ENCODE measurements at places on chromosomes 7 and 10.

GRCh38 chr10:81838950-81839349 is 36.0 kb upstream of the NRG3 start:
- no peak for DNase-seq

DNA sequence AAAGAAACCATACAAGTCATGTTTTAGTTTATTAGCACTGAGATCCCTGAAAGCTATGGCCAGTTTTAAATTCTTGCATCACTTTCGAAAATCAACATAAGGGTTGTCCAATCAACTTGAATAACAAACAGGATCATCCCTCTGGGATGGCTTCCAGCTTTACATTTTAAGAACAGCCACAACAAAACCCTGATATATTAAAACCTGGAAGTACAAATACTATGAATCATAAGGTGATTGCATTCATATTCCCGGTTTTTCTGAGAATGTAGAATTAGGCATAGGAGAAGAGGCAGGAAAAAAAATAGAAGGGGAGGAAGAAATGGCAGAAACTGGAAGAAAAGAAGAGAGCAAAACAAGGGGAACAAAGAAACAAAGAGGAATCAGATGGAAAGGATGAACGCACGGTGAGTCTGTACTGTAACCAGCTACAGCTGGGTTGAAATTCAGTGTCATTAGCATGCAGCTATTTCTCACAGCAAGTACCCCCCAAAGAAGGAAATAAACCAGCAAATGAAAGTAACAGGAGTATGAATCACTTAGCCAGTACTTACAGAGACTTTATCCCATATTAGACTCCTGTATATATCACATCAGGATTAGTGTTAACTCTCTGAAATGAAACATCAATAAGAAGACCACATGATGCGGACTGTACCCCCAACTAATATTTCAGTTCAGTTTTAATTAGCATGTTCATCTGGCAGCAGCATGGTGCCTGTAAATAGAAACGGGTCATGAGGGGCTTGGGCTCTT is 301.3 kb downstream of the RNLS start:
- DNase-seq: no peak

DNA sequence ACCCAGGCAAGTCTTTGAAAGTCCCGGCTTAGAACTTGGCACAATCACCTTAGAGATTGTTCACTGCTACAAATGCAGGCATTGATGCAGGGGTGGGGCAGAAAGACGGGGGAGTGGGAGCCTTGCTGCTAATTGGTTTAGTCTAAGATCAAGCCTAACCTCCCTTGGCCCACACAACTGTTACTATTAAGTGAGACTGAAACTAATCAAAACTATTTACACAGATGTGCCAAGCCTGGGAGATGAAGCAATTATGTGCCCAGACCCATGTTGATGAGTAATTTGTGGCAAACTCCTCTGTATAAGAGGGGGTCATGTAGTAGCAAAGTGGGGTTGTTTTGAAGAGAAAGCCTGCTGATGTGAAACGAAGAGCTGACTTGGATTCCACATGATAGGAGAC is 178.2 kb upstream of the ITGB1 start:
- no peak for DNase-seq

GRCh38 chr10:132488231-132488821 is 49.3 kb upstream of the INPP5A start:
- peak; percentile 15 for DNase-seq

DNA sequence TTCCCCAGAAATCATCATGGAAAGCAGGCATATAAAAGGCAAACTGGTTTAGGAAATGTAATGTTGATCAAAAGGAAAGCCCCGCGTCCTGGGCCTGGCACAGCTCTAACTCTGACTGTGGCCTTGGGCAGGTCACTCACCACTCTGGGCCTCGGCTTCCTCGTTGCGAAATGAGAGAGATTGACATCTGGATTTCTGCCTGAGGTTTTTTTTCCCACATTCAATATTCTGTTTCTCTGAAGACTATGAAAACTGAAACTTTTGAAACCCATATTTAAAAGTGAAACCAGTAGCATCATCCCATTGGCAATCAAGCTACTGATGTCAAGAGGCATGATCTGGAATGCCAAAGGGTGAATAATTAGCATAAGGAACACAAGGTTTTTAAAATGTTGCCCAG is 369.7 kb upstream of the NPVF start:
- no peak for DNase-seq

DNA sequence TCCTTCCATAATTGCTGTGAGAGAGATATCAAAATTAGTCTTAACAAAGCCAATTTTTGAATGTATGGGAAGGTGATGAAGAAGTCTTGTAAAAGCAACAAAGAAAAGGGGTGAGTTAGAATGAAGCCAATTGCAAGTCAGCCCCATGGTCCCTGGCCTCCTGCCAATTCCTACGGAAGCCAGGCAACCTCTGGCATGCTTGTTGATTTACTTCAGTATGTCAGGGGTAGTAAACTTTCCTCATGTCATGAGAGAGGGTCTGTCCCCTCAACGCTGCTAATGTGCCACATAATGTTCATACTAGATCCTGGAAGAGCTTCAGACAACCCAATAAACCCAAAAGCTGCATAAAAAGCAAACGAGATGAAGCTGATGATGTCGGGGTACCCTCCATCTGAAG is 159.1 kb upstream of the YAE1 start:
- DNase-seq: no peak

- peak; percentile 95 for DNase-seq
Measured at GRCh38 chr7:140924821-140925421, at the start of gene BRAF. Gene BRAF (minus strand): TSS chr7:140924929. CDS start chr7:140924703, 226 bp downstream.

- no peak for DNase-seq
Measured at GRCh38 chr7:121544238-121544637, 148.1 kb upstream of the FAM3C start.

GRCh38 chr7:27183682-27184336 is 1.2 kb downstream of the HOXA11 start:
- peak; percentile 35 for DNase-seq

DNA sequence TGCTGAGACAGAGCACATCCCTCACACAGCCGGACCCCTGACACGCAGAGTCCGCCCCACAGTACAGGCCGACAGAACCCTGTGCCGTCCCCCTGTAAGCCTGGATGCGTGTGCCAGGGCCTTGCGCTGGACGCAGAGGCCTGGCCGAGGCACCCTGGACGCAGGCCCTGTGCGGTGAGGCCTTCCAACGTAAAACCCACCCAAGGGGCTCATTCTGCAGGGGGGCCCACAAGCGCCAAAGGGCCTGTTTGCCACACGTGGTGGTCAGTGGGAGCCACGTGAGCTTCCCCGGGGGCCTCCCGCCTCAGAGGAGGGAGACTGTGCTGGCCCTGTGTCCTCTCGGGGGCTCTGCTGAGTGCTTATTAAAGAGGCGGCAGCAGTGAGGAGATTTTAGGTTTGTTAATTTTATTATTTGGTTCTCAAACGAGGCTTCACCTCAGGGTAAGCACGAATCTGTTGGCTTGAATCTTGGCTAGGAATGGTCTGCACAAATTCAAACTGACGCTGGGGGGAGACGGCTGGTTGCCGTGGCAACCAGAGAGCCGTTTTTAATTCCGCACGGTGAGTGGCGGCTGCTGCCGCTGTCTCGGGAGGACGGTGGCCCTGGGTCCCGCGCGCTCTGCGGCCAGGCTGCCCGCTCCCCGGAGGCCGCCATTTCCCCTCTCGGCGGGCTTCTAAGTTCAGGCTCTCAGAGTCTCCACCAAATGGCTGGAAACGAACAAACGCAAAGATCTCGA is 4.9 kb upstream of the ADGRA1 start:
- no peak for DNase-seq

DNA sequence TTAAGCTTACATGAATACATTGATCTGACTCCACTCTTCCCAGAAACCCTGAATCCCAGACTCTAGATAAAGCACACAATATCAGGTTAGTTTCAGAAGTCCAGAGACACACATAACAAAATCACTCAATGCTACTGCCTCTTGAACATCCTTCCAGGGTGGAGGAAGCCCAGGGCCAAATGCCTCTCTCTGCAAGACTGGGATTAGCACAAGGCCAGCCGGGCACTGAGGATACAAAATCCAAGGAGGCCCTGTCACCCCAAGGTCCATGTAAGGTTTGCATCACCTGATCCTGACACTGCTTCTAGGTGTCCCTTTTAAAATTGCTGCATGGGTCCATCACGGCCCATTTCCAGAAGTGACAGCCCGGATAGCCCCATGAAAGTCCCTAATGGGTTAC is 2.6 kb upstream of the PLXNA4 start:
- no peak for DNase-seq

- DNase-seq: no peak
Measured at GRCh38 chr10:11290156-11290890, 272.7 kb downstream of the CELF2 start.

DNA sequence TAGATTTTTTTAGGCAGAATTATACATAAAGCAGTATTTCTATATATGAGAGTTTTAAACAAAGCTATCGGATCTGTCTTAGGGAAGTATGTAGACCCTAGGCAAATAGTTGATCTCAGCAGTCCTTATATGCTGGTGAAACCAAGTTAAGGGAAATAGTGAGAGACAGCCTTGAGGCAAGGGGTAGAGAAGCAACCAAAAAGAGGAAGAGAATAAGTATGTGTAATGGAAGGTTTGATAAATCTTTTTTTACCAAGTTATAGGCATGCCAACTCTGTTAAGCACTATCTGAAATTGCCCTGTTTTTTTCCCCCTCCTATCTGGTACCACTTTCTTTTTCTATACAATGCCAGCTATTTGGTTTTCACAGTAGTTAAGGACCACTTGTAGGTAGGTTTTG is 19.9 kb downstream of the SPAG6 start:
- no peak for DNase-seq

- DNase-seq: no peak
Measured at GRCh38 chr10:103476046-103476768, 2.8 kb downstream of the CALHM3 start.

GRCh38 chr7:2084331-2084730 is 148.4 kb downstream of the MAD1L1 start:
- no peak for DNase-seq

- DNase-seq: no peak
Measured at GRCh38 chr10:11183015-11183414, 165.3 kb downstream of the CELF2 start.

- DNase-seq: no peak
Measured at GRCh38 chr7:108363659-108364058, 92.6 kb downstream of the NRCAM start.

DNA sequence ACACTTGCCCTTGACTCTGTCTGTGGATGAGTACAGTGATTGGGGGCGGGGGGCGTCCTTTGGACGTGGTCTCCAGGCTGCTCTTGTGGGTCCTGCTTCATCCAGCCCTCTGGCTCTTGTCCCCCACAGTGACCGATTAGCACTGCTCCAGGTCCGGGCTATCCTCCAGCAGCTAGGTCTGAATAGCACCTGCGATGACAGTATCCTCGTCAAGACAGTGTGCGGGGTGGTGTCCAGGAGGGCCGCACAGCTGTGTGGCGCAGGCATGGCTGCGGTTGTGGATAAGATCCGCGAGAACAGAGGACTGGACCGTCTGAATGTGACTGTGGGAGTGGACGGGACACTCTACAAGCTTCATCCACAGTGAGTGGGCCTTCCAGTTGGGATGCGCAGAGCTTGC is 18.3 kb downstream of the TACR2 start:
- no peak for DNase-seq

DNA sequence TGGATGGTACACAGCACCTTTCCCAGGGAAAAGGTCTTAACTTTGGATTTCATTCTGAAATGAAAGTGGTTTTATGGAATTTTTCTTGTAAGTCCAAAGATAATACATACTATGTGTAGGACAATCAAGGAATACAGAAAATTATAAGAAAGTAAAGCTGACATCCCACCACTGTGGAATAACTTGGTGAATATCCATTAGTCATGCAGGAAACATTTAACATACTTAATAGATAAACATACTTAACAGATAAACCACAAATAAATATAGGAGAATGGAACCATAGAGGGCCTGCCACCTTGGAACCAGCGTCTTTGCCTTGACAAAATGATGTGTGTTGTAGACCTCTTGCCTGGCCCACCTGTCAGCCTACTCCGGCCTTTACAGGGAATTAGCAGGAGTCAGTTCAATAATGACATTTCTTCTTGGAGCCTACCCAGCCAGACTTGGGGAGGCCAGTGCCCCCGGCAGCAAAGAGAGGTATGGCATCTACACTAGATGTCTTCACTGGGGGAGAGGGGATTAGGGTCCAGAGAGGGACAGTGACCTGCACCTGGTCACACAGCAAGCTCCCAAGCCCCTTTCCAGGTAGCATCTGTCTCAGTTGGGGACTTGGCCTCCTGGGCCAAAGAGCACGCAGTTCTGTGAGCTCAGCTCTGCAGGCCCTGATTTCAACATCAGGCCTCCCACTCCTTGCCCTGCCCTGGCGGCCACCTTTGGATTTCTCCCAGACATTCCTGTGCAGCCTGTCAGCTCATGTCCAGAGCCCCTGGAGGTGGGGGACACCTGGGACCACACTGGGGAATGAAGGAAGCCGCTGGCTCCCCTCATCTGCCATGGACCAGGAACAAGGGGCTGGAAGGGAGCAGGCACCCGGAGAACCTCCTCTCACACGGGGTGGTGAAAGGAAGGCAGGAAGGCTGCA is 112.6 kb upstream of the PPIF start:
- no peak for DNase-seq

DNA sequence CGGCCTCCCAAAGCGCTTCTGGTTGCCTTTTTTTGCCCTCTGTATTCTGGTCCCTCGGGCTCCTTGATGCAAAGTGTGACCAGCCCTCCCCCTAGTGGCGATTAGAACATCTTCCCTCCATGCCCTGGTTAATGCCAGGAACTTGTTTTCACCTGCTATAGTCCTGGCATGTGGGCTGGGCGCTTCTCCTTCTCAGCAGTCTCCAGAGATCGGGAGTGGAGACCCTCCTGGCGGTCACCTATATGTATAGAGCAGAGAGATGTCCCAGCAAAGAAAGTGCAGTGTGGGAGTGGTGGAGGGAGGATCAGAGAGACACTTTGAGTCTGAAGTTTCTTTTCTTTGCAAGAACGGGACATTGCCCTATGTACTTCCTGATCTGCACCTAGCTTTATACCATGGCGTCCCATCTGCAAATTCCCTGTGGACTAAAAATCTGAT is 264.1 kb downstream of the OTUD1 start:
- DNase-seq: peak; percentile 49

DNA sequence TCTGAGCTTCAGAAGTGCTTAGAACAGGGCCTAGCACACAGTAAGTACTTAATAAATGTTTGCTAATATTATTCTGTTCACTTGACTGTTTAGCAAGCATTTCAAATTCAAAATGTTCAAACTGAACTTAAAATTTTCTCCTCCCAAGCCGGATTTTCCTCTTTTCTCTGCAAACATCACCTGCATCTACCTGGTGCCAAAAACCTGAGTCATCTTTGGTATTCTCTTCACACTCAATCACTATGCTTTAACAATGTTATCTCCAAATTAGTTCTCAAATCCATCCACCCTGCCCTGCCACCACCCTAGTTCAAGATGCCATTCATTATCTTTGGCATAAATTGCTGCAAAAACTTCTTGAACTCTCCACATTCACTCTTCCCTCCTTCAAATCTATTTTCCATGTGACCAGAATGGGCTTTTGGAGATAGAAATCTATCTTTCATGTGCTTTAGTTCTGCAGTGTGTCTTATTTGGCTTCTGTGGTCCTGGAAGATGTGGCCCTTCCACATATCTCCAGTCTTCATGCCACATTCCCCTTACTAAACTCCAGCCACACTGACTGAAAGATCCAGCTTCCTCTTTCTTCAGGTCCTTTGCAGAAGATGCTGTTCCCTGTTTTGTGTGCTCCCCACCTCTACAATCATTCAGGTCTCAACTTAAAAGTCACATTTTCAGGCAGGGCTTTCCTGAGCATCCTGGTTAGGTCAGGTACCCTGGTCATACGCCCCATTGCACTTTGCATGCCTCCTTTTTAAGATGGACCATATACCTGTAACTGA is 2.0 kb downstream of the GGCT start:
- no peak for DNase-seq

- DNase-seq: peak; percentile 7
Measured at GRCh38 chr10:124575107-124576035, 113.7 kb downstream of the LHPP start.
